IMR-90 (cell line): ENCODE measurements at places on chromosomes 16 and 17. TPM values are rescaled to one million over a fixed set of nuclear protein-coding genes. Genes with fewer than 3 reads are reported as not detected.

The CA10 gene
- not detected in 2 replicates for total RNA-seq

The PGS1 gene
- 14.4 and 18.5 TPM in 2 replicates for total RNA-seq

The TNFSF13 gene
- 0.56 TPM in 1 of 2 replicates, not detected in the other for total RNA-seq

The CLEC3A gene
- not detected in 2 replicates for total RNA-seq

- no peaks in the 10 kb centered on the region for H3K27me3 ChIP-seq
- no peaks in the 10 kb centered on the region for H3K4me1 ChIP-seq
- H3K36me3 ChIP-seq: no peaks in the 10 kb centered on the region
- no peak overlapping the region for H3K4me3 ChIP-seq
- no peak for DNase-seq
Observed at GRCh38 chr16:51049678-51050376, 101.2 kb downstream of the SALL1 start.

DNA sequence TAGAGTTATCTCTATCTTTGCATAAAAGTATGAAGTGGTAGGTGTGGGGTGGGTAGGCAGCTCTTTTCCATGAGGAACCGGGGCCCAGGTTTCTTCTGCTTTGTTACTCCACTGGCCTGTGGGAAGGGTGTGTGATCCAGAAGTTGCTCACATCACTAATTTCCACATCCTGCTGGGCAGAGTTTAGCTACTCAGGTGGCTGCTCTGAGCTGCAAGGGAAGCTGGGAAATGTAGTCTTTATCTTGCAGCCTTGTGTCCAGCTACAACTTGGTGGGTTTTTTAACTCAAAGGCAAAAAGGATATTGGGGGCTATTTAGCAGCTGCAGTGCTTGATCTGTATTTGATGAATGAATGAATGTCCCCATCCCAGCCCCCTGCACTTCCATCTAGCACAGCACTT is 335.3 kb downstream of the SNX29 start:
- H3K4me3 ChIP-seq: no peak overlapping the region
- H3K36me3 ChIP-seq: no peaks in the 10 kb centered on the region
- no peaks in the 10 kb centered on the region; the same call in none of the 2 replicates for H3K4me1 ChIP-seq
- H3K27ac ChIP-seq: no peak overlapping the region
- H3K27me3 ChIP-seq: no peaks in the 10 kb centered on the region; the same call in 1 of the 2 replicates

DNA sequence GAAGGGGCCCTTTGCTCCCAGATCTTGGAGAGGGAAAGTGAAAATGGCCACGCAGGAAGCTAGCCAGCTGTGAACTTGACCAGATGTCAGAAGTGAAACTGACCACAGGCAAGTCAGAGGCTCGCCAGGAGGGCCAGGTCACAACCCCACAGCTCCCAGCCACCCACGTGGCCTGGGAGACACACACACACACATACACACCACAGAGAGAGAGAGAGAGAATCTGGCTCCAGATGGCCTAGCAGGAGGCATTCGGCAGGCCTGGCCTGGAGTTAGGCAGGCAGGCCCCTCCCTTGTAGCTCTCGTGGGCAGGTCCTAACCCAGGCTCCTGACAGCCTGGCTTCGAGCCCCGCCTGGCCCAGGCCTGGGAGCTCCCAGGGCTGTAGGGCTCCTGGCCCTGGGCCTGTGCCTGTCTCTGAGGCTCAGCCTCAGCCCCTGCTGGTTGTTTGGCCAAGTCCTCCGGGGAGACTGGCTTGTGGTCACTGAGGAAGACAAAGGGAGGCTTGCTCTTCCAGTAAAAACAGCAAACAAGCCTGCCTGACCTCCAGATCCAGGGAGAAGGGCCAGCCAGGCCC is 20.2 kb downstream of the NGFR start:
- no peak overlapping the region for H3K4me3 ChIP-seq
- H3K27me3 ChIP-seq: peaks cover 31% of the 10 kb centered on the region
- DNase-seq: peak; percentile 93

DNA sequence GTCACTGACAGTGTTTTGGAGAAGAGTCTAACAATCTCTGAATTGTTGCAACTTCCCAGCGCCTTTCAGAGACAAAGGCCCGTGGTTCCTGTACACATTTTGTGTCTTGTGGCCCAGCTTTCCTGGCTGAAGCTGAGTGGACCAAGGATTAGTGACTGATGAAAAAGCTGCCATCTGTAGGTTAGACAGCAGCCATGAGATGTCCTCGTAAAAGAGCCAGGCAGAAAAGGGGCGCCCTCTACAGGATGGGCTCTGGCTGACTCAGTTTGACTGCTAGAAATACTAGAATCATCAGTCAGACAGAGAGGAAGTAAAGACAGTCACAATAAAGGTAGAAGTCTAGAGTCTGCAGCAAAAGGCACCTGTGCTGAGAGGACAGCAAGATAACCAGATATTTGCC is 26.5 kb upstream of the NF1 start:
- peak; percentile 41 for DNase-seq
- H3K27me3 ChIP-seq: no peaks in the 10 kb centered on the region
- H3K36me3 ChIP-seq: no peaks in the 10 kb centered on the region
- H3K4me3 ChIP-seq: no peak overlapping the region

GRCh38 chr16:67395458-67396158 is 2.3 kb upstream of the TPPP3 start:
- peak; percentile 72 for DNase-seq
- H3K4me1 ChIP-seq: peaks cover 16% of the 10 kb centered on the region
- no peak overlapping the region for H3K4me3 ChIP-seq
- H3K36me3 ChIP-seq: no peaks in the 10 kb centered on the region
- H3K27ac ChIP-seq: no peak overlapping the region
- no peaks in the 10 kb centered on the region for H3K27me3 ChIP-seq

GRCh38 chr17:50181591-50182560 is 16.1 kb downstream of the SGCA start:
- DNase-seq: peak; percentile 65
- peak overlapping the region; percentile 39; the same call in 1 of the 2 replicates for H3K27ac ChIP-seq
- H3K36me3 ChIP-seq: peaks cover 40% of the 10 kb centered on the region
- H3K4me1 ChIP-seq: peaks cover 17% of the 10 kb centered on the region

DNA sequence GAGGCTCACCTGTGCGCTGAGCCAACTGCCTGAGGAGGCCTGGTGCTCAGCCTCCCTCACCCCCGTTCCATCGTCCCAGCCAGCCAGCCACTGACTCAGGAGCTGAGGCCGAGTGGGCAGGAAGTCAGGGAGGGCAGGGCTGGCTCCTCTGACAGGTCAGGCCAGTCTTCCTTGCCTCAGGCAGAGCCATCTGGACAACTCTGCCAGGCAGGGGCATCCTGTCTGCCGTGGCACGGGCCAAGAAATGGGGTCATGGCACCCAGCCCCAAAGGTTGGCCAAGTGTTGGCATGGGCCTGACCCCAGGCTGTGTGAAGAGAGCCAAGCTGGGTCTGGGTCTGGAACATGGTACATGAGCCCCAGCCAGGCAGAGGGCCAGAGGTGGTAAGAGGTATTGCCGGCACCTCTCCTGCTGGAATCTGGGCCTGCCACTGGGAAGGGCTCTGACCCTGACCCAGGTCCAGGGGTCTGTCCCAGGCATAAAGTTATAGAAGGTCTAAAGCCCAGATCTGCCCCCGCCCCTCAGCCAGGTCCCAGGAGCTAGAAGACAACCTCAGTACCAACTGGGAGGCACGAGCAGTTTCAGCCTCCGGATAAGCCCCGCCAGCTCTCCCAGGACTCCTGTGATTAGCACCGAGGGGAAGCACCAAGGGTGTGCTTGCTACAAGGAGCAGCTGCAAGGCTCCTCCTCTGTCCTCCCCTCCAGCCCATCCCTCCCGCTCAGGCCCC is 2.5 kb upstream of the VASN start:
- peaks cover 25% of the 10 kb centered on the region for H3K4me1 ChIP-seq
- peak; percentile 51 for DNase-seq
- H3K36me3 ChIP-seq: peaks cover 1% of the 10 kb centered on the region; the same call in 1 of the 2 replicates
- no peak overlapping the region for H3K4me3 ChIP-seq
- H3K27ac ChIP-seq: peak overlapping the region; percentile 7; the same call in 1 of the 2 replicates
- no peaks in the 10 kb centered on the region for H3K27me3 ChIP-seq

- no peak overlapping the region for H3K4me3 ChIP-seq
- no peaks in the 10 kb centered on the region for H3K4me1 ChIP-seq
- no peak for DNase-seq
- H3K27ac ChIP-seq: no peak overlapping the region
- H3K36me3 ChIP-seq: no peaks in the 10 kb centered on the region
- H3K27me3 ChIP-seq: peaks cover 11% of the 10 kb centered on the region
Observed at GRCh38 chr17:3683054-3683511, 12.9 kb downstream of the P2RX5 start.

DNA sequence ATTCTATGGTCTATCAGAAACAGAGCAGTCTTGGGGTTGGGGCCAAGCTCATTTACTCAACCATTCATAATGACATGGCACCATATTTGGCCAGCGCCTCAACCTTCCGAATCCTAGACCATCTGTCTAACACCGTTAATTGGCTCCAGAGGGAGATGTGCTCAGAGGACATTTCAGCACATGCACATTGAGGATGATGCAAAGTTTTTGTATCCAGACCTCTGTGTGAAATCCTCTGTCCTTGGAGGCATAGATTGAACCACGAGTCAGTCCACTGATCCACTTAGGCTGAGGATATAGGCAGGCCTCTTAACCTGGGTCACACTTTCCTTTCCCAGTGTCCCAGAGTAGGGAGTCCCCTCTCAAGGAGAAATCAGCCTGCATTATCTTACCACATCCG is 85.5 kb downstream of the SHISA6 start:
- no peaks in the 10 kb centered on the region for H3K27me3 ChIP-seq
- H3K4me3 ChIP-seq: no peak overlapping the region
- H3K36me3 ChIP-seq: no peaks in the 10 kb centered on the region
- H3K27ac ChIP-seq: no peak overlapping the region
- DNase-seq: no peak

DNA sequence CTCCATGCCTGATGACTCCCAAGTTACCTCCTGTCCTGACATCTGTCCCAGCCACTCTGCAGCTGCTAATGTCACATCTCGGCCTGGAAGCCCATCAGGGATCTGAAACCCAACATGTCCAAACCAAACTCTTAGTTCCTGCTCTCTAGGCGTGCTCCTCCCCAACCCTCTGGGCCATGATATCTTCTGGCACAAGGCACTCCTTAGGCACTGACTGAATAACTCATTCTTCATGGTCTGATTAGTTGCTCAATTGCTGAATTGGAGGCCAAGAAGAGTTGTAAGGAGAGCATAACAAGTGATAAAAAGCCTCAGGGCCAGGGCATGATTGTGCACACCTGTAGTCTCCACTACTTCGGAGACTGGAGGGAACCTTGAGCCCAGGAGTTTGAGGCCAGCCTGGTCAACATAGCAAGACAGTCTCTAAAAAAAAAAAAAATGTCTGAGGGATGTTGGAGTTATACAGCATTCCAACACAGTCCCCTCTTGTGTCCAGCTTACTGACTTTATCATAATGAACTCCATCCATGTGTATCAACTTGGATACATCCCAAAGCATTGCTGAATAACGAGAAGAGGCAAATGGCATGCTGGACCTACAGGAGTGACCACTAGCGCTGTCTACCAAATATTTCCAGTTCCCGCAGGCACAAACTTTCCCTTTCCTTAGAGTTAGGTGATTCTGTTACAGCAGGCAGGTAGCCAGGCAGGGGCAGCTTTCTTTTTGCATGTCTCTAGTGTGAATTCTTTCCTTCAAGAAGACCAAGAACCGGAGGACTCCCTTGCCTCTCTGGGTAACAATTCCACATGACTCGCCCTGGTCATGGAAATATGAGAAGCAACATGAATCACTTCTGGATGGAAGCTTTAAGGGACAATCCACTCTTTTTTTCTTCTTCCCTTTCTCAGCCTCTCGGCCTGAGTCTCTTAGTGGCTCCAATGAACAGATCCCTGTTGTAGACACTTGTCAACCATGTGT is 18.1 kb upstream of the SHCBP1 start:
- no peak overlapping the region for H3K27ac ChIP-seq
- peak; percentile 73 for DNase-seq
- H3K36me3 ChIP-seq: no peaks in the 10 kb centered on the region
- peaks cover 8% of the 10 kb centered on the region; the same call in 1 of the 2 replicates for H3K4me1 ChIP-seq

- H3K4me3 ChIP-seq: no peak overlapping the region
- no peaks in the 10 kb centered on the region for H3K4me1 ChIP-seq
- no peaks in the 10 kb centered on the region for H3K36me3 ChIP-seq
- H3K27me3 ChIP-seq: peaks cover 34% of the 10 kb centered on the region
- DNase-seq: no peak
Observed at GRCh38 chr16:84421081-84421937, 53.0 kb downstream of the ATP2C2 start.

DNA sequence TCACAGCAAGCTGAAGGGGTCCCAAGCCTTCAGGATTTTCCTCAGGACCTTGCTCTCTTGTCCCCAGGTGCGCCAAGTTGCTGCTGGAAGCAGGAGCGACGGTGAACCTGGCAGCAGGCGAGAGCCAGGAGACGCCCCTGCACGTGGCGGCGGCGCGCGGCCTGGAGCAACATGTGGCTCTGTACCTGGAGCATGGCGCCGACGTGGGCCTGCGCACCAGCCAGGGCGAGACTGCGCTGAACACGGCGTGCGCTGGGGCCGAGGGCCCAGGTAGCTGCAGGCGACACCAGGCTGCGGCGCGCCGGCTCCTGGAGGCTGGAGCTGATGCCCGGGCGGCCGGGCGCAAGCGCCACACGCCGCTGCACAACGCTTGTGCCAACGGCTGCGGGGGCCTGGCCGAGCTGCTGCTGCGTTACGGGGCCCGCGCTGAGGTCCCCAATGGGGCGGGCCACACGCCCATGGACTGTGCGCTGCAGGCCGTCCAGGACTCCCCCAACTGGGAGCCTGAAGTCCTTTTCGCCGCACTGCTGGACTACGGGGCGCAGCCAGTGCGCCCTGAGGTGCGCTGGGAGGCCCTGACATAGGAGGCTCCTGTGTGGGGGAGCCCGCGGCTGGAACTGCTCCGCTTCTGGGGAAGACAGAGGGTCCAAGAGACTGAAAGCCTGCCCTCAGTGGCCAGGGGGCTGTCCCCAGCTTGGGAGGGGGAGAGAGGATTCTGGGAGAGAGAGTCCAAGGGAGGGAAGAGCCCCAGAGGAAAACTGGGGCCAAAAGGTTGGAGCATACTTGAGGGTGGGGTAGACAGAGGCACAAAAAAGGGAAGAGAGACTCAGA is 6.4 kb downstream of the ASB16 start:
- H3K4me1 ChIP-seq: no peaks in the 10 kb centered on the region
- no peak for DNase-seq
- no peak overlapping the region for H3K4me3 ChIP-seq
- no peaks in the 10 kb centered on the region for H3K27me3 ChIP-seq

DNA sequence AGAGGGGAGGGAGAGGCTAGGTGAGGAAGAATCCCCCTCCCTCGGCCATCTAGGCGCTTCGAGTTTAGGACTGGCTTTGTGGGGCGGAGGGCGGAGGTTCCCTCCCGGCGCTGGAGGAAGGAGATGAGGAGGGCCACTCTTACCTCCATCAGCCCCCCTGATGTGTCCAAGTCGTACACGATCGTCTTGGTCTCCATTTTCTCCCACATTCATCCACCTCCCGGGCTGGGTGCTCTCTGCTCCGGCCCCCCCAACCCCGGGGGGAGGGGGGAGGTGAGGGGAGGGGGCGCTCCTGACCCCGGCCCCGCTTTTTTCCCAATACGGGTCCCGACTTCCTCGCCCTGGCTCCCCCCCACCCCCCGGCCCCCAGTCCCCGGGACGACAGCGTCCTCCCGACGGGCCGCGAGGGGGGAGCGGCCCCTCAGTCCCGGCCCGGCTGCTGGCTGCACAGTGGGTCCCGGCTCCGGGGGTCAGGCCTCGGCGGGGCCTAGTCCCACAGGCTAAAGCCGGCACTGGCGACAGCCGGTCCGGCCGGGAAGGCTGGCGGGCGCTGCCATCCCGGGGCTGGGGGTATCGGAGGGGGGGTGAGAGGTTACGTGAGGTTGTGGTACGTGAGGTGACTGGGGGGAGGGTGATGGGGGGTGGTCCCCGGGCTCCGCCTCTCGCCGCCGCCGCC is 428 bp downstream of the PHF12 start:
- H3K36me3 ChIP-seq: no peaks in the 10 kb centered on the region
- no peaks in the 10 kb centered on the region for H3K27me3 ChIP-seq
- no peak for DNase-seq
